T-helper 1 cell (primary cell): ENCODE measurements at places on chromosomes 3 and 15.

GRCh38 chr3:149384911-149385321, 7.5 kb upstream of the TM4SF1 start:
- DNase-seq, result no peak

GRCh38 chr3:122257644-122258364, 67.2 kb upstream of the CSTA start:
- DNase-seq, result no peak

DNA sequence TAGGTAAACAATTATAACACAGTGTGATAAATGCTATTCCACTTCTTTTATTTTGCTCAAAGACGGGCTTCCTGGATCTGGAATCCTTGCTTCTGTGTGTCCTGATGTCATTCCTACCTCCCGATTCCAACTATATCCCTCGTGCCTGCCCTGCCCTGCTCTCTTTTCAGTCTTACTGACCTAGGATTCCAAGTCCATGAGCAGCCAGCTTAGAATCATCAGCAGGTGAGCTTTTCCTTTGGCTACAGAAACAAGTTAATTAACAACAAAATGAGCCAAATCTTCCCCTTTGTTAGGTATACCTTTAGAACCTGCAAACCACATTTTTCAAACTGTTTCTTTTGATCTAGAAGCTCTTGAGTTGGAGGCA, 21.9 kb upstream of the KPNA1 start:
- DNase-seq, result no peak

DNA sequence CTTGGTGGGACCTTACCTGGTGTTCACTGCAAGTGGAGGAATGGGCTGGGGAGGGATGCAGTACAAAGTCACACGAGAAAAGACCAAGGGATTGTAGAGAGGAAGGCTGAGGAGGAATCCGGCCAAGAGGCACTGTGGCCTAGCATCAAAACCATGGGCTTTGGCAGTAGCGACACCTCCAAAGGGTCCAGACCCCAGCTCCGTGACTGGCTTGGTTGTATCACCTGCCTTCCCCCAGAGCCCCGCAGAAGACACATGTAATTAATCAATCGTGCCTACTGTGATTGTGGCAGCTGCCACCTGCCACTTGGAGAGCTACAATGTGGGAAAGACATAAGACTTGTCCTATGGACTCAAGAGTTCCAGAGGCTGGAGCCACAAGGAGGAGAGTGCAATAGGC, 54.7 kb downstream of the ST8SIA2 start:
- no peak for DNase-seq

DNA sequence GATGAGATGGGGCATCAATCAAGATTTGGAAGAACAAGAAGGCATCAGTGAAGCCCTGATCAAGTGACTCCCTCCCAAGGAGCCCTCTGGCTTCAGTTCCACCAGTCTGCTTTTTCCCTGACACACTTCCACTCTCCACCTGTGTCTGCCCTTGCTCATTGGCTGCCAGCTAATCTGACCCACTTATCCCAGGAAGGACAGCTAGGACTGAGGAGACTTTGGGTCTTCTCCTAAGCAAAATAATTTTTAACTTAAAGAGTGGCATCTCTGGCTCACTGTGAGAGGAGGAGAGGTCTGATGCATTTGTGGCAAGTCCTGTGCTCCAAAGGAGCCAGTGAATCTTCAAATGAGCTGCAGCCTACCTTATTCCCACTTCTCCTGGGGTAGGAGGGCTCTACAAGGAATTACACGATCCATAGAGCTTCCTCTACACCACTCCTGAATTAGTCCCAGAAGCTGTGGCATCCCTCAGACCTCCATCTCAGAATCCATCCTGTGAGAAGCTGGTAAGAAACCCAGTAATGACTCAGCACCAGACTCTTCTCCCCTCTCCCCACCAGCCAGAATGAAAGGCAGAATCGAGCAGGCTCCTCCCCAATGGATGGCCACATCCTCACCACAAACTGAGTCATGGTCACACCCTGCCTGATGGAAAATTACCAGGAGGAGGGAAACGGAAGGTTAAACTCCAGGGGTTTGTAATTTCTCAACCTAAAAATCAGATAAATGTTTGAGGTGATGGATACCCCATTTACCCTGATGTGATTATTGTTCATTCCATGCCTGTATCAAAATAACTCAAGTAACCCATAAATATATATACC, 6.3 kb upstream of the PKM start:
- no peak for DNase-seq

DNA sequence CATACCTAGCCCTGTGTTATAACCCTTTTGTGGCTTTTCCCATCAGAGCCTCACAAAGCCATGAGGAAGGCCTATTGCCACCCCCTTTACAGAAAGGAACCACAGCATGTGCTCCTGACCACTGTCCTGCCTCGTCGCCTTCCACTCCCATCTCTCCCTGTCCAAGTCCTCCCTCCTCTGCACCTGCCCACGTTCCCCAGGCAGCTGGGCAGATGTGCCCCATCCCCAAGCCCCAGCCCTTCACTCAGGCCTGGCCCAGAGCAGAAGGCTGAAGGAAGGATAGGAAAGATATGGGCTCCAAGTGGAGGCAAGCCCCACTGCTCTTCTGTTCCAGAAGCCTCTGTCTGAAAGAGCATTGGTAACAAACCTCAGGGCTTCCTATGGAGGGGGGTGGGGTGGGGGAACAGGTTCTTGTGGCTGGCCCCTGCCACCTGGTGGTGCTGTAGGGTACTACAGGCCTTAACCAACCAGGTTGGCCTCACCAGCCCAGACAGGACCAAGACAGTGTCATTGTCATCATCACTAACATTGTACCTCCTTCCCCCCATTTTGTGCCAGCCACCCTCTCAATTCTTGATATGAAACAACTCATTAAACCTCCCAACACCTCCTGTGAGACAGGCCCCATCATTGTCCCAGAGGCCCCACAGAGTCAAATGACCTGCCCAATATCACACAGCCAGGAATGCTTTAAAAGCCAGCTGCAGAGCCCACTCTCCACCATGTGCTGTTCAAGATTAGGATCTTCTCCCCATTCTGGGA, 10.0 kb downstream of the POC1A start:
- peak; percentile 85 for DNase-seq

GRCh38 chr3:140296796-140297352, 361.9 kb downstream of the CLSTN2 start:
- DNase-seq, result no peak

DNA sequence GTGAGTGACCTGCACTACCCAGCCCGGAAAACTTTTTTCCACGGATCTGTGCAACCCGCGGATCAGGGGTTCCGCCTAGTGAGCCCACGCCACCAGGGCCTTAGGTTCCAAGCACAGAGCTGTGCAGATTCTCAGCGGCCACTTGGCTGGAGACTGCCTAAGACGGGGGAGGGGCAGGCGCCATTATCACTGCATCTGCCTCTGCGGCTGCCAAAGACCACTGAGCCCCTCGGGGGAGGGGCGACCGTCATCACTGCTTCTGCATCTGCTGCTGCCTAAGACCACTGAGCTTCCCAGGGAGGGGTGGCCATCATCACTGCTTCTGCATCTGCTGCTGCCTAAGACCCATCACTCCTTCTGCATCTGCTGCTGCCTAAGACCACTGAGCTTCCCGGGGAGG, 460.2 kb downstream of the OCA2 start:
- DNase-seq, result no peak

GRCh38 chr15:62565634-62566026, 400.5 kb upstream of the C2CD4B start:
- no peak for DNase-seq

DNA sequence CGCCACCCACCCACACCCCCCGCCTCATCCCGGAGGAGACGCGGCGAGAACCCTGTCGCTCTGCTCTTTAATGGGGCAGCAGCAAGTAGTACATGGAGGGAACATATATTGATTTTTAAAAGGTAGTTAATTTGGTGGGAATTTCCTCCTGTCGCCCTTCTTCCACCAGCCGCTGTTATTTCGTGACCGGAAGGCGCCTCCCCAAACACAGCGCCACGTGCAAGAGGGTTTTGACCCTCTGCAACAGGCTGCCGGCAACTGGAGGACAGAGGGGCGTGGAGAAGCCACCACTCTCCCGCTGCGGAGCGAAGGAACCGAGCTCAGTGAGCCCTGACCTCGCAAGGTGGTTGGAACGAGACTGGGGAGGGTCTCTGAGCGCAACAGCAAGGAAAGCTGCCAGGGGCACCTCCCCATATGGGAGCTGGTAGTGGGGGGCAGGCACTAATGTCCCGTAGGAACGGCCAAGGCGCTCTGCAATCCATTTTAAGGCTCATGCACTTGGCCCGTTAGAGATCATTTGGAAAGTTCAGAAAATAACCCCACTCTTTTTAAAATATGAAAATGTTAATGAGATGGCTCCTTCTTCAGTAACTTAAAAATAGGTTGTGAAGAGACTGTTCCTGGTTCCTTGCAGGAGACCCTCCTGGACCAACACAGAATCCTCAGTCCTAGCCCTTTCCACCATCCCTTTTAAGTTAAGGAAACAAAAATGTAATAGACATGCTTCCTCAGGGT, 4.3 kb downstream of the ONECUT1 start:
- DNase-seq, result no peak

GRCh38 chr3:4036046-4036445, 236.8 kb downstream of the LRRN1 start:
- no peak for DNase-seq

GRCh38 chr3:67689806-67690205, 35.4 kb upstream of the SUCLG2 start:
- DNase-seq, result no peak

GRCh38 chr3:15512166-15512565, 9.3 kb downstream of the COLQ start:
- no peak for DNase-seq

DNA sequence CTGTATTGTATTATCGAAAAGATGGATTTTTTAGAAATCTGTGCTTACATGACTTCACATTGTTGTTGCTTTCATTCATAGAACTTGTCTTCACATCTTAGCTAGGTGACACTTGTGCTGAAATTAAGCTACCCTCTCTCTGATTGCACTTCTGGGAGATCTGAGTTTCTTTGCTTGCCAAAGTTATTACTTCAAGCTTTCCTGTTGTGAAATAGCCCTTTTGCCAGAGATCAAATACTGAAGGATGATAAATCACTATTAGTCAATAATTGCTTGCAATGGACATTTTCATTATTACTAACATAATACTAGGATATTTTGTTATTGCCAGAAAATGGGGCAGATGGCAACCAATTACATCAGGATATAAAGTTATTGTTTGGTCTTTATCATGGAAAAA, 34.7 kb downstream of the PIK3CA start:
- DNase-seq, result no peak

- DNase-seq, result no peak
Observed at GRCh38 chr15:63991706-63992105, 54.6 kb downstream of the DAPK2 start.
